ENCODE measurements at places on chromosomes 7 and 10.
A peak's percentile ranks its signal among the peaks of the same experiment; 100 is the strongest.

DNA sequence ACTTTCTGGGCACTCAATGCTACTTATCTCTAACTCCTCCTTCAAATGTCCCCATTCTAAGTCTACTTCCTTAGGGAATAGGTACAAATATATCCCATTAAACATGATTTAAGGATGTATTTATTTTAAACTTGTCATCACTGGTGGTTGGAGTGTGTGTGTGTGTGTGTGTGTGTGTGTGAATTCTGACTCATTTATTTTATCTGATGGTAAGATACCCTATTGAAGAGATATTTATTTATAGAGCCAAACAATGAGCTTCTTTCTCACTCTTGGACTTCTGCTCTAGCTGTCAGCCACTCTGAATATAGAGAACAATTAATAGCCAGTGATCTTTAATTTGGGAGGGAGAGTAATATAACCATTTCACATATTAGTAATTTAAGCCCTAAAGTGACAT, 17.8 kb upstream of the MAGI2 start:
- DNase-seq, result peak; percentile 58

GRCh38 chr7:51973939-51974338, 657.3 kb upstream of the COBL start:
- no peak for DNase-seq

- DNase-seq, result peak; percentile 26
Observed at GRCh38 chr10:117322260-117322659, 53.0 kb downstream of the PDZD8 start.

DNA sequence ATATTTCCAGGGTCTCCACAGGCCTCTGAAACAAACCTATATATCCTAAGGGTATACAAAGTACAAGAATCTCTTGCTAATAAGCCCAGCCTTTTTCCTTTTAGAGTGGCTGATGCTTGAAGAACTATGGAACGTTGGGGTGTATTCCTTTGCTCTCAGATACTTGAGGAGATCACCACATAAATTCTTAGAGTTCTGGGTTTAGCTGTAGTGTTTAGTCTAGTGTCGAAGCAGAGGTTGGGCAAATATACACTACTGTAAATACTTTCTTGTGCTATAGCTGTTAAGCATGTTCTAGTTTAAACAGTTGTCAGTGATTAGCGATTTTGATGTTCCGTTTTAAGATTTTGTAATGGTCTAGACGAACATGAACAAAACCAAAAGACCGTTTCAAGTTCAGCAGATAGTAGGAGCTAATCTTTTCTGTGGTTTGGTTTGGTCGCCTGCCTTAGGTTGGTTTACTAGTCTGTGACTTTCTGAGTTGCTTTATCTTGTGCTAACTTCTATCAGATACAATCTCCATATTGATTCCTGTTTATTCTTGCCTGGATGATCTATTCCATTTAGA, 229.6 kb downstream of the NSUN6 start:
- no peak for DNase-seq

- DNase-seq, result no peak
Observed at GRCh38 chr7:33193308-33193864, 64.0 kb downstream of the BBS9 start.

DNA sequence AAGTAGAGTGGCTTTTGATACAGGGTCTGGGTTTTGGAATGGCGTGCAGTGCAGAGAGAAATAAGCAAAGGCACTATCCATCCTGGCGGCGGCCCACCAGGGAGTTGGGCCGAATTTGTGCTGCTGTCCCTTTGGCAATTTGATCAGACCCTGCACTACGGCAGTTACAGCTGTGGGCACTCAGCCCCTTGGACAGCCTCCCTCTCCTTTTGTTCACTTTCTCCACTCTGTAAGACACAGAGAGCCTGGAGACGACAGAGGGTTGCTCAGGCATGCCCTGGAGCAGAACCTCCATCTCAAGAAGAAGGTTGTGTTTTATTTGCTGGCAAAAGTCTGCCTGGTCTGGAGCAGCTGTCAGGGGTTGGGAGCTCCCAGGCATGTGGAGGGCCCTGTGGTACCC, 55.8 kb downstream of the LHPP start:
- no peak for DNase-seq

- DNase-seq, result peak; percentile 66
Observed at GRCh38 chr10:72026278-72027111, 61.9 kb downstream of the SPOCK2 start.

DNA sequence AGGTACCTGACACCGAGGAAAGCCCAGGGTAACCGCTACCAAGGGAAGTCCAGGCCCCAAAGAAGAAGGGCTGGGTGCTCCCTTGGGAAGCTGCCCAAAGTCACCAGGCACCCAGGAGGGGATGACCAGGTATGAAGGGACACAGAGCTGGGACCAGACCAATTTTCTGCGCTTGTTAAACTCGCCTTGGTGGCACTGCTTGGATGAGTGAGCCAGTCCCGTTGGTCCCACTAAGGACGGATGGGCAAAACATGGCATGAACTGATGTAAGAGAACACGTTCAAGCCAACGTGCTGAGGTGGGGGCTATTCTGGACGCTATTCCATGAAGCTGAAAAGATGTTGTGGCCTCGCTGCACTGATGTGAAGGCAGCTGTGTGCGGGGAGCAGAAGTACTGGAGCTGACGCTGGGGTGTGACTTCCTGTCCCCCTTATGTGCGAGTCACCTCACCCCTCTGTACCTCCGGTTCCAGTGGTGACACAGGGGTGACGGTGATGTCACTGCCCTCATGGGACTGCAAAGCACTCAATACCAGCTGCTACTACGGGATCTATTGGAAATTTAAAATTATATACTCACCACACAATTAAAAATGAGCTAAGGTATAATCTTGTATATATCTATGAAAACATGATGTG, 73.6 kb downstream of the COBL start:
- no peak for DNase-seq

- peak; percentile 70 for DNase-seq
Observed at GRCh38 chr7:27196287-27196767, 3.6 kb downstream of the HOXA13 start.

DNA sequence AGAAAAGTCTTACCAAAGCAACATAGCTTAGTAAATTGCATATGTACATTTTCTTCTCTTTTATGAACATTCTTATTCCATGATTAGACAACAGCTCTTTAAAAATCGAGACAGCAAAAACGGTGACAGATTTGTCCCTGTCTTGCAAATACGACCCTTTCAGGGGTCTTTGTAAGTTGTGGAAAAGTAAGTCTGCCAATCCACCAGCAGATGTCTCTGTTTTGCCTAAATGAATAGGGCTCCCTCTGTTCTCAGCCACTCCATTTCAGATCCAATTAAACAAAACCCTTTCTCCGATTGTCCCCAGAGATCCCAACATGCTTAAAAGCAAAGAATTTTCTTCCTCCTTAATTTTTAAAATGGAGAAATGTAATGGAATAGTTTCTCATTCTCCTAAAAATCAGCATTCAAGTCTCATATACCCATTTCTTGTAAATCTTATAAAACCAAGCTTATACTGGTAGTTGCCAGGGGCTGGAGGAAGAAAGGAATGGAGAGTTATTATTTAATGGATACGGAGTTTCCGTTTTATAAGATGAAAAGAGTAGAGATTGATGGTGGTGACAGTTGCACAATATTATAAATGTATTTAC, 61.0 kb upstream of the NFE2L3 start:
- peak; percentile 61 for DNase-seq

GRCh38 chr7:33757050-33757449, 148.3 kb upstream of the BMPER start:
- peak; percentile 67 for DNase-seq

GRCh38 chr7:156840134-156840533, 52.8 kb downstream of the LMBR1 start:
- no peak for DNase-seq
